ENCODE measurements at places on chromosomes 12 and 14. TPM values are rescaled to one million over a fixed set of nuclear protein-coding genes. Genes with fewer than 3 reads are reported as not detected.

Gene PLEKHD1
- polyA plus RNA-seq, result 0.01 TPM

Gene PLA2G1B
- polyA plus RNA-seq, result not detected

Gene KERA
- not detected for polyA plus RNA-seq

Gene NELL2
- polyA plus RNA-seq, result 0.14 TPM

Gene KLC1
- 185 TPM for polyA plus RNA-seq

Gene SEL1L
- polyA plus RNA-seq, result 27.5 TPM

Gene KRT77
- not detected for polyA plus RNA-seq

Gene ARHGEF25
- polyA plus RNA-seq, result 12.1 TPM

Gene CDK2
- polyA plus RNA-seq, result 43.5 TPM

Gene OTX2
- polyA plus RNA-seq, result 0.08 TPM

Gene PPP1R36
- 0.37 TPM for polyA plus RNA-seq

Gene ABCC9
- polyA plus RNA-seq, result 31.1 TPM

Gene HHIPL1
- 1.6 TPM for polyA plus RNA-seq

Gene RFLNA
- polyA plus RNA-seq, result 0.03 TPM

Gene GNB3
- 3.7 TPM for polyA plus RNA-seq

Gene TMTC2
- polyA plus RNA-seq, result 10.1 TPM

Gene SLC2A14
- 0.07 TPM for polyA plus RNA-seq

Gene TRAF3
- polyA plus RNA-seq, result 14.1 TPM

Gene CRADD
- 19.7 TPM for polyA plus RNA-seq

Measured in fibroblast of lung (primary cell).